Right lung (tissue), 10 donors: ENCODE measurements at places on chromosomes 5 and 9.

- DNase-seq = no peak
These were observed 1.1 kb upstream of the GPX3 start for GRCh38 chr5:151019331-151019730.

DNA sequence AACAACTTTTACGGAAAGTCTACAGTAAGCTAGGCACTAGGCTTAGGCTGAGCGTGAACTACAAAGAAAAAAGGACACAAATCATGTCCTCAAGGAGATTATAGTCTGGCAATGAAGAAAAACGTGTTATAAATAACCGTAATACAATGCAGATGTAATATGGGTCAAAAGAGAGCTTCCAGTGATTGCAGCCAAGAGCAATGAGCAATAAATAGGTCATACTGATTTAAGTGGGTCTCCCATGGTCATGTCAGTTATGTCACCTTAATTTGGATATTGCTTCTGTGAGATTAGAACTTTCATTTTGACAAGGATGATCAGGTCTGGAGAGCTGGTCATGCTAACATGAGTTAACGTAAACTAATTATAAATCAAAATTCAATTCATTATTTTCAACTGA is 158.6 kb upstream of the GNA14 start:
- DNase-seq = no peak

GRCh38 chr5:74934949-74935751 is 69.0 kb upstream of the FAM169A start:
- DNase-seq = no peak

DNA sequence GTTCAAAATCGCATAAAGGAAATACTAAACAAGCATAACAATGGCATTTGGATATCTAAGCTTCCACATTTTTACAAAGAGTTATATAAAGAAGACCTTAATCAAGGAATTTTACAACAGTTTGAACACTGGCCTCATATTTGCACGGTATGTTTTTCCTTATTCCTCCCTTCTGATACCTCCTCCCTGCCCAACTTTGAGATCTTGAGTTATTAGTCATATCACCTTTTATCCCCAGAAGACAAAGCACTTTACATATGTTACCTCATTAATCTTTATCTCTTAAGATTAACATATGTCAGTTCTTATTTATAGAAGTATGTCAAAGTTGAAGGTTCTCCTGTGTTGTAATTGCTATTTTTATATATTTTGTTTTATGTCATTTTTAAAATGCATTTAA is 29.8 kb downstream of the TDRD7 start:
- no peak for DNase-seq

- DNase-seq = no peak
These were observed 102.9 kb upstream of the FSTL4 start for GRCh38 chr5:133715216-133715615.

DNA sequence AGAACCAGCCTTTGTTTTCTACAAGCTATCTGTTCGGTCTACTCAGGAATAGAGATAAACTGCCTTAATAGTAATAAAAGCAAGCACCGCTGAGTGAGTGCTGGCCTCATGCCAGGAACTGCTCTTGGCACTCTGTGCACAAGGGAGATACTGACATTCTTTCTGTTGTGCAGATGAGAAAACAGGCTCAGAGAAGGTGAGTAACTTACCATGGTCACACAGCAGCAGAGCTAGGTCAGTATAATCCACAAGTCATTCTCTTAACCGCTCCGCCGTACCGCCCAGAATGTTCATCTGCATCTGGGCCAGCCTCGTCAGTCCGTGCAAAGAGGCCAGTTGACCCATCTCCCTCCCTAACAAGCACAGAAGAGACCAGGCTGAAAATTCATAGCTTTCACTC is 27.4 kb downstream of the QRFP start:
- no peak for DNase-seq

DNA sequence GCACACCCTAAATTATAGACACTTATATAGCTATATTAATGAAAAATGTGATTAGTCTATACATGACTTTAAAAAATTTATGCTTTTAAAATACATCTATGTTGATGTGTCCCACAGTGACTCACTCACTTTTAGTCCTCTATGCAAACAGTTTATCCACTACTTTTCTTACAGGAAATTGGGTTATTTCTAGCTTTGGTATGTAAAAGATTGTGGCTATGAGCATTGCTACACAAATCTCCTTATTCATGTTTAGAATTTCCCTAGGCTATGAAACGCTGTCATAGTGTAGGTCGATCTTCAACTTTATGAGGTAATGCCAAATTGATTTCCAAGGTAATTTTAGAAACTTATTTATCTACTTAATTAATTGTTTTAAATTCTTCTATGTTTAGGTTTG is 687.4 kb downstream of the PRR16 start:
- DNase-seq = no peak

GRCh38 chr5:53381-54174 is 38.4 kb upstream of the PLEKHG4B start:
- peak; percentile 32 for DNase-seq

DNA sequence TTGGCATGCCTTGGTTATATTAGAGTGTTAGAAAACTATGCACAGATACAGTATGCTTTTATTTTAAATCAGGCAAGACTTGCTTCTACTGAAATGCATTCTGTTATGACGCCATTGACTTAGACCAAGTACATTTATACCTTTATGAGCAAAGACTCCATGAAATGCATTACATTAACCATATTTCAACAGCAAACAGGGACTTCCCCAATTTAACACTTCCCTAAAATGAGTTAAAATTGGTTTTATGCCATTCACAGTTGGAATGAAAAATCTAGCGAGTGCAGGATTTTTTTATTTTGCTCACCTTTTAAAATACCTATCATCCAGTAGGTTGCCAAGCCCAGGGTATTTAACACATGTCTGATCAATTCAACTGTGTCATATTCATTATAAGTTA is 272.1 kb upstream of the IZUMO3 start:
- no peak for DNase-seq

GRCh38 chr5:167886196-167886595 is 405.2 kb upstream of the WWC1 start:
- DNase-seq = no peak

GRCh38 chr9:27566118-27566517 is 7.2 kb downstream of the C9orf72 start:
- DNase-seq = no peak

- DNase-seq = no peak
These were observed 57.6 kb downstream of the ANKRD55 start for GRCh38 chr5:56175488-56175887.

- no peak for DNase-seq
These were observed 12.5 kb upstream of the ADAMTSL1 start for GRCh38 chr9:18461496-18461895.

- DNase-seq = no peak
These were observed 77.2 kb upstream of the BOD1 start for GRCh38 chr5:173693670-173694069.

- no peak for DNase-seq
These were observed 342.0 kb downstream of the NDUFS4 start for GRCh38 chr5:53902296-53902907.

DNA sequence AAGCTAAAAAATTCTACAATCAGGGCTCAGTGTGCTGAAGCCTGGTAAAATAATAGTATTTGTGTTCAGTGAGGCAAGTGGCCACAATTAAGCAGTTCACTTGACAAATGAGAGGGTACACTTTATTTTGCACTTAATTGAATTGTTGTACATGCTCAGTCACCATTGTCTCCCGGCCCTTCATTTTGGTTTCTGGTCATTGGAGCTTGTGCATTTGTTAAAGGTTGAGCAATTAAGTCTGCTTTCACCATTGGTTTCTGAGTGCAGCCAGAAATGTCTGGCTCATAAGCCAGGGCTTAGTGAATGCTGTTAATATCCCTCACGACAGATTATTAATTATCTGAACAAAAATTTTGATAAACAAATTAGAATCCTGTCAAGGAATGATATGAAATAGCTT is 89.6 kb downstream of the PRDM6 start:
- no peak for DNase-seq

DNA sequence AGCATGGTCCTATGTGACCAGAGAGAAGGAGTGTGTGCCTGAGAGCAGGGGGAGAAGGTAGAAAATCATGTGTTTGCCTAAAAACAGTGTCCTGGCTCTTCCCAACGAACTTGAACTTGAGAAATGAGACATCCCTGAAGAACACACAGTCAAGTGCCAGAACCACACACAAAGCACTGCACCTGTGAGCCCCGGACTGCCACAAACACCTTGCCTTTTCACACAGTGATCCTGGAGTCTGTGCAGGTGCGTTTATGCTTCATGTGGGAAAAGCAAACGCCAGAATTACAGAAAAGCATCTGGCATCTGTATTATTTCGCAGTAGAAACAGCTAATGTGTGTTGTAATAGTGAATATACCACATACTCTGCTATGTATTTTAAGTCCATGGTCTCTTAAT is 9.3 kb downstream of the CTNND2 start:
- no peak for DNase-seq

GRCh38 chr5:168176941-168177340 is 114.5 kb upstream of the WWC1 start:
- DNase-seq = no peak

DNA sequence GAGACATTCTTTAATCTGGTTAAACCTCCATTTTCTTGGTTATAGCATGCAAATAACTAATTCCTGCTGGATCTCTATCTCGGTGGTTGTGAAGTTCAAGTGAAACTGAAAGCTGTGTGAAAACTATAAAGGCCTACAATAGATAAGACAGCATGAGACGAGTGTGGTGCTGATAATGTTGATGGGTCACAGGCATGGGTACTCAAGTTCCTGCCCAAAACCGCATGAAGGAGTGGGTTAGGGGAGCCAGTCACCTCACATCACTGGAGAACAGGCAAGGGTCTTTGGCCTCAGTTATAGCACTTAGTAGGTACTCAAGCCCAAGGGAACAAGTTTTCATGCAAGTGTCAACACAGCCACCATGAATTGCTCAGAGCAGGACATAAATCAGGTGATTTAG is 16.7 kb downstream of the HMHB1 start:
- DNase-seq = no peak

DNA sequence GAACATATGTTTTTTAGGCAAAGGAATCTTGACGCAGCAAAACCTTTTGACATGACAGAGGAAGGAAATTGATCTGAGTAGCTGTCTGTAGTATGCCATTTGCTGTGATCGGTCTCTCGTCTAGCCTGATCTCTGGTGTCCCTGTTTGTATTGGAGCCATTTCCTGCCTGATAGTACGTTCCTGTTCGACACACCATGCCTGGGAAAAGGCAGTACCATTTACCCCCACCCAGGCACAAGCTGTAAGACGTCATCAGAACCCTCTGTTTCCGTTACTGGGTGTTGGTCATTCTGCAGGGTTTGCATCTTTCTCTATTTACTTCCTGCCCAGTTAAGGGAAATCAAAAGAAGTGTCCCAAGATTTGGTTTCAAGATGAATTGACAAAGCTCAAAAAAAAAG is 129.7 kb downstream of the CEMIP2 start:
- no peak for DNase-seq

- DNase-seq = no peak
These were observed 136.8 kb downstream of the APBA1 start for GRCh38 chr9:69535286-69535832.

- peak; percentile 23 for DNase-seq
These were observed 1.4 kb downstream of the KIF20A start for GRCh38 chr5:138180183-138180782.

DNA sequence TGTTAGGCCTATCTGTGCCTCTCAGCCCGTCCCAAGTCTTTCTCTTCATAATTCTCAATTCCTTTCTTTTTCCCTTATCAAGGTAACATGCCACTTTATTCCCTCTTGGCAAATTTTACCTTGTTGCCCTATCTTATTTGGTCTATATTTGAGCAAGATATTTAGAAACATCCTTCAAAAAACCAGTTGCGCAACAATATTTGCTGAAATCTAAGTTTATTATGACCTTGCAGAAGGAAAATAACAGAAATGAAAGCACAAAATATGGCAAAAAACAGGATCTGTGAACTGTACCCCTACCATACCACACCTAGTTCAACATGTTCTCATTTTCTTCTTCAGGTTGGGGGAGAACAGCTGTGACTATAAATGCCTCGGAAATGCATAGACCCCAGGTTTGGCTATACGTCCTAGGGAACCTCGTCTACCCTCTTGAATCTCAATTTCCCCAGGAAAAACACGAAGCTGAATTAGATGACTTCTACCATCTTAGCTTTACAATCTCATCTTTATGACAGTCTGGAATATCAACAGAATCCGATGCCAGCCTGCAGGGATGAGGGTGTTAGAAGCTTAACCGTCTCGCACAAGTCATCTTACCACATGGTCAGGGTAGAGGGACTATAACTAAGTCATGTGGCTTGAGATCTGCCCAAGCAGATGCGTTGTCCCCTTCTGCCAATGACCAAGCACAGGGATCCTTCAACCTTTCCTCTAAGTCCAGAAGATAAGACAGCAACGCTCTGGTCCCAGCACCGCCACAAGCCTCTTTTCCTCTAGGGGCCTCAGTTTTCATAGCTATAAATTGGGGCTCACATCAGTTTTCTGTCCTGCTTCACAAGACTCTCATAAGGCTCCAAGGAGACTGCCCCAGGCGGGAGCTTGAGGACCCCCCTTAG is 1.3 kb downstream of the LCP2 start:
- no peak for DNase-seq

GRCh38 chr9:79308012-79308411 is 263.8 kb upstream of the TLE4 start:
- no peak for DNase-seq

DNA sequence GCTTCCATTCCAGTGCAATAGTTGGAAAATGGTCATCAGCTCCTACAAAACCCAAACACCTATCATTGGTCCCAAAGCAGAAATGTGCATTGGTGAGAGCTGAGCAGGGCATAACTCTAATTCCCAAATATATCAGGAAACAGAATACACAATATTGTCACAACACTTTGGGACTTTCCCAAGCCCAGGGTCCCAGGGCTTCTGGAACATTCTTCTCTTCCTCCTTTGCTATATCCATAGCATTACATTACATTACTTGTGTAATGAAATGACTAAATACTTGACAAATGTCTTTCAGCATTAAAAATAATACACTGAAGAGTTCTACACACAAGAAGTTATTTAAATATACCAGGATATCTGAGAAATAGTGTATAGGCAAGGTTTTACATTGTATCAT is 45.6 kb downstream of the LIX1 start:
- no peak for DNase-seq

GRCh38 chr9:35598866-35599590 is 6.0 kb upstream of the TESK1 start:
- DNase-seq = no peak

- DNase-seq = no peak
These were observed 179.2 kb downstream of the FBXL7 start for GRCh38 chr5:15679161-15679560.

- DNase-seq = no peak
These were observed 43.6 kb downstream of the FRMPD1 start for GRCh38 chr9:37694355-37694754.
